Mammary epithelial cell (primary cell): ENCODE measurements at places on chromosomes 1 and 21. TPM values are rescaled to one million over a fixed set of nuclear protein-coding genes. Genes with fewer than 3 reads are reported as not detected.

DNA sequence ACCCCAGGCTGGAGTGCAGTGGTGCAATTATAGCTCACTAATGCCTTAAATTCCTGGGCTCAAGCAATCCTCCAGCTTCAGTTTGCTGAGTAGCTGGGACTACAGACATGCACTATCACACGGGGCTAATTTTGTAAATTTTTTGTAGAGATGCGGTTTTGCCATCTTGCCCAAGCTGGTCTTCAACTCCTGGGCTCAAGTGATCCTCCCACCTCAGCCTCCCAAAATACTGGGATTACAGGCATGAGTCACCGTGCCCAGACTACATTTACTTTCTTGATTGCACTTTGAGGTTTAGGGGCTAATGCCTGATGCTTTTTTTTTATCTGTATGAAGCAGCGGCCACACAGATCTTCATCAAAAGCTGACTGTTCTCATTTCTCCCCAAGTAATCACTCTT, 124.6 kb downstream of the KIF26B start:
- no peak for DNase-seq

- no peak for DNase-seq
These were observed 76.0 kb upstream of the PPM1J start for GRCh38 chr1:112790920-112791722.

- DNase-seq = no peak
These were observed 13.9 kb upstream of the PRELP start for GRCh38 chr1:203461717-203462116.

DNA sequence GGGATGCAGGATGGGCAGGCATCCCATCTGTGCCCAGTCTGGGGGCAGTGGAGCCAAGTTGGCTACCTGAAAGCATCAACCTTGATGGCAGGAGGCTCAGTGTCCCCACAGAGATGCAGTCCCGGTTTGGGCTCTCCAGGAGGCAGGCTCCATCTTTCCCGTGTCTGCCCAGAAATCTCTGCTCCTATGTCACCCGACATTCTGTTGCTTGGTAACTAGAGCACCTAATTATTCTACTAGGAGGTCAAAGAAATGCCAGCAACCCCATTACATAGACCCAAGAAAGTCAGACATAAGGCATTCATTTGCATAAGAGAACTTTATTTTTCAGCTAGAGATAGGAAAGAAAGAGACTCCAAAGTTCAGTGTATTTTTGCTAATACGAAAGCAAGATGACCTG, 100.3 kb upstream of the BACE2 start:
- DNase-seq = no peak

DNA sequence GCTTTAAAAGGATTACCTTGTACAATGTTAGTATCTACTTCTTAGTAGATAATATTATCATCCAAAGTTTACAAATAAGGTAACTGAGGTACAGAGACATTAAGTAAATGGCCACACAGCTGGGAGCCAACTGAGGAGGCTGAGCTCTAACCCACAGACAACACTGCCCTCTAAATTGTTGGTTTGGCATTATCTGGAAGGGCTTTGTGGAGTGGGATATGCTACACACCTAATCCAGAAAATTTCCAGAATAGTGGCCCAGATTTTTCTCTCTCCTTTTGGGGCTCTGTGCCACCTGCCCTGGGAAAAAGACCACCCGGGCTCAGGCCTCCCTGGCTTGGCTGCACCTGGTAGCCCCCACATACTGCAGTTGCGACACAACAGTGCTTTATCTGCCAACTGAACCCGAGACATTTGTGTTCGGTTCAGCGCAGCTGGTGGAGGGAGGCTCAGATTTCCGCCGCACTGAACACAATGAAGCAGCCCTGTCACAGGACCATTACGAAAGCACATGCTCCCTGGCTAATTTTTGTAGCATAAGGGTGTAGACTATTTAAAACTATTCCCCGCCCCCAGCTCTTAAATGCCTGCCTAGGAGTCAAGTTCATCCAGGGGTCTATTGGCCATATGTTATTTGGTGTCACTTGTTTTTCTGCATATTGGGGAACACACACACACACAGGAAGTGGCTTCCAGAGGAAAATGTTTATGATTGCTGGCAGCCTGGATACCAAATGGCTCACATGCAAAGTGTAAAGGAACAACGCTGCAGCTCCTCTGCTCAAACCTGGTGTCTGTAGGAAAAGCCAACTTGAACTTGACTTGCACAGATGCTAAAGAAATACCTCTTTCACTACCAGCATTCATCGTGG, 92.3 kb upstream of the ESRRG start:
- DNase-seq = no peak

DNA sequence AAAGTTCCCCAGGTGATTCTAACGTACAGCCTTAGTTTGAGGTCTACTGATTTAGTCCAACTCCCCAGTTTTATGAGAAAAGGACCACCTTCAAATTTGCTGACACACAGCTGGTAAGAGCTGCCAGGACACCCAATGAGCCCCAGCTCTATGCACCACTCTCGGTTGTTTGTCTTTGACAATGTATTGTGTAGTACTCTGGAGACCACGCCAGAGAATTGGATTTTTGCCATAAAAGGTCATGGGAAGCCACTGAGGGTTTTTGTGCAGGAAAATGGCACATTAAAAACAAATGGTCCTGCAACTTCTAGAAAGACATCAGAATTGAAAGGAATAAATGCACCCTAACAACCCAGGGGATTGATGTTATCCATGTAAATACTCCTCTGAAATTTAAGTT, 7.1 kb upstream of the IER5 start:
- no peak for DNase-seq

GRCh38 chr21:41560661-41561158, 52.8 kb upstream of the TMPRSS2 start:
- no peak for DNase-seq

IVL gene
- total RNA-seq = 4.9 and 19.1 TPM in 2 replicates

CNTN2 gene
- total RNA-seq = 0.35 TPM in 1 of 2 replicates, not detected in the other

DNA sequence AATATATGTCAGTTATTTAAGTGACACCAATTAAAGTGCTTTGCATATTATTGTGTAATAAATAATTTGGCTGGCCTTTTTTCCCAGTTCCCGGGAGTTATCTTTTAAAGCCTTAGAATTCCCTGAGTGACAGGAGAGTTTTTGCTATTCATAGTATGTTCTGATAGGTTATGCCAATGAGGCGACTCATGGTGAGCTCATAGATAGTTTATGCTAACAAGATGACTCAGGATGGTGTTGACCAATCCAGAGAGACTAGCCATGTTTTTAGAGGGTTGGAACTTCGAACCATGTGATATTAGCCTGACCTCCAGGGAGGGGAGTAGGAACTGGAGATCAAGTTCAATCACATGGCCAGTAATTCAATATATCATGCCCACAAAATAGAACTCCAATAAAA, 310.8 kb downstream of the USP25 start:
- DNase-seq = peak; percentile 17

DNA sequence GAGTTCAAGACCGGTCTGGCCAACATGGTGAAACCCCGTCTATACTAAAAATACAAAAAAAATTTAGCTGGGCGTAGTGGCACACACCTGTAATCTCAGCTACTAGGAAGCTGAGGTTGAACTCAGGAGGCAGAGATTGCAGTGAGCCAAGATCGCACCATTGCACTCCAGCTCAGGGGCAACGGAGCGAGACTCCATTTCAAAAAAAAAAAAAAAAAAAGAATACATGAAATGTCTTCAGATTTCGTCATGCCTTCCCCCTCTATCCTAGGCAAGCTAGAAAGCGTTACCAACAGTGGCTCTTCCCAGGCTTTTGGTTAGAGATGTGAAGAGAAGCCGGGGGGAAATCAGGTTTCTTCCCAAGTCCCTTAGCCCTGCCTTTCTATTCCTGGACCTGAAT, 3.6 kb downstream of the TFF1 start:
- no peak for DNase-seq
